ENCODE measurements at places on chromosomes 7 and 10.

- no peak for DNase-seq
Measured at GRCh38 chr10:119575506-119575905, 21.3 kb downstream of the TIAL1 start.

GRCh38 chr10:86728056-86728455, 28.4 kb upstream of the BMPR1A start:
- DNase-seq, result no peak

DNA sequence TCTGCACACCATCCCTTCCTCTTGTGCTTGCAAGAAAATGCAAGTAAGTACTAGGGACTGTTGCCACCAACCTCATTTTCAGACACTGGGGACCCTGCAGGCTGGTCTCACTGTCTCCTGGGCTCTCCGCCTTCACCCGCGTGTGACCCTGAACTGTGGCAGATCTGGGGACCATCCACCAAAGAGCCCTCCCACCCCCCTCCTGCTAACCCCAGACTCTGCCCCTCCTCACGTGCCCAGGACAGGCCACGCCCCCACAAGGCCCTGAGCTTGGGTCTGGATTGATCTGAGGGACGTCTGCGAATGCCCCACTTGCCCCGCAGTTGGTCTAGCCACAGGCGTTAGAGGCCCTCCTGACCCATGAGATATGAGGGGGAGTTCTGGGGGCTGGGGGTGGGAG, 8.1 kb downstream of the CNPY1 start:
- DNase-seq, result no peak

GRCh38 chr7:123715198-123715597, 33.6 kb downstream of the WASL start:
- no peak for DNase-seq

- no peak for DNase-seq
Measured at GRCh38 chr7:27064159-27064558, 31.6 kb downstream of the HOXA1 start.

DNA sequence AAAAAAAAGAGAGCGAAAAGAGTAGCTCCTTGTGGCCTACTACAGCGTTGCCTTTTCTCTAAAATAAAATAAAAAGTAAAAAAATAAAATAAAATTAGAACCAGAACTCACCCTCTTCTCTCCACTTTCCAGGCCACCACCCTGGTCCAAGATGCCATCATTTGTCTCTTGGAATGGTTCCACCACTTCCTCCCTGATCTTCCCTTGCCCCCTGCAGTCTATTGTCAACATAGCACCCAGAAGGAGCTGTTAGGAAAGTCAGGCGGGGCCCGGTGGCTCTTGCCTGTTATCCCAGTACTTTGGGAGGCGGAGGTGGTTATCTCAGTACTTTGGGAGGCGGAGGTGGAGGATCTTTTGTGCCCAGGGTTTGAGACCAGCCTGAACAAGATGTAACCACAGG, 7.6 kb upstream of the GRID2IP start:
- DNase-seq, result no peak

- DNase-seq, result no peak
Measured at GRCh38 chr7:20299647-20300312, 30.9 kb upstream of the ITGB8 start.

GRCh38 chr7:100892364-100893317, 3.0 kb downstream of the ACHE start:
- DNase-seq, result no peak

GRCh38 chr7:30848121-30848855, 63.4 kb upstream of the AQP1 start:
- no peak for DNase-seq

DNA sequence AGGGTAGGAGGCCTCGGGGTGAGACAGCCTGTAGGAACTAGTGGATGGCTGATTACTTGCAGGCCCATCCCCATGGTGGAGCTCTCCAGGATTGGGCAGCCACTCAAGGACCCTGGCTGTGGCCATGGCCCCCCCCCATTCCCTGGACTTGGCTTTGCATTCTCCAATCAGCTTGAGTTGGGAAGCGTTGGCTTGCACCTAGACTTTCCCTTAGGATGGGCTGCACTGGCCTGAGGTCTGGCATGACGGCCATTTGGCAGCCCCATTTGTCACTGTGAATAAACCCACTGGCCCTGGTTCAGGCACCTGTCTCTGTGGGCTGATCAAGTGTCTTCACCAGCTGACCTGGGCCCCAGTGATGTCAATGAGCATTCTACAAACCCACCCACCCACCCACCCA, 41.4 kb downstream of the RAMP3 start:
- DNase-seq, result no peak

DNA sequence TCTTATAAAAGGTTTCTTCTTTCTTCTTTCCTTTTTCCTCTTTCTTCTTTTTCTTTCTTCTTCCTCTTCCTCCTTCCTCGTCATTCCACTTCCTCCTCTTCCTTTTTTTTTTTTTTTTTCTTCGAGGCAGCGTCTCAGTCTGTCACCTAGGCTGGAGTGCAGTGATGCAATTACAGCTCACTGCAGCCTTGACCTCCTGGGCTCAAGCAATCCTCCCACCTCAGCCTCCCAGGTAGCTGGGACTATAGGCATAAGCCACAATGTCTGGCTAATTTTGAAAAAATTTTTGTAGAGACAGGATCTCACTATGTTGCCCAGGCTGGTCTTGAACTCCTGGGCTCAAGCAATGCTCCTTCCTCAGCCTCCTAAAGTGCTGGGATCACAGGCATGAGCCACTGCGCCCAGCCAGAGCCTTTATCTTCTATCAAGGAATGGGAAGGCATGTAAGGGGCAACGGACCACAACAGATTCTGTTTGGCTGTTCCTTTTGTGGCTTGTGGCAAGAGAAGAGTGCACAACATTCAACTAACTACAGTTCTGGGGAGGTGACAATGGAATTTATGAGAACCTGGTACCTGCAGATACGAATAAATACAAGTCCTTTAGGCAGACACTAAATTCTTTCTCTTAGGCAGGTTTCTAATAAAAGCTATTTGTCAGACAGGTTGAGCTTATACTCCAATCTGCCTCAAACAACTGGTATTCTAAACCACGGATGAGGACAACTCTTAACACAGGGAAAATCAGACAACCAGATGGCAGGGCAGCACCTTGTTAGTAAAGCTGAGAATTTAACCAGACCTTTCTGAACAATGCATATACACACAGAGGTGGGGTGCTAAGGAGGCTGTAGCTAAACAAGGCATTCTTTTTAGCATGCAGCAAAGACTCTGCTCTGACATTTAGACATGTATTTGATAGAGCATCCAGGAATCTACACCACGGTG, 100.3 kb downstream of the DOCK4 start:
- no peak for DNase-seq

- DNase-seq, result no peak
Measured at GRCh38 chr10:61882621-61883370, 18.7 kb upstream of the ARID5B start.

GRCh38 chr10:47339186-47339735, 8.9 kb upstream of the RBP3 start:
- no peak for DNase-seq

- no peak for DNase-seq
Measured at GRCh38 chr10:127216274-127216673, 19.9 kb upstream of the INSYN2A start.

- DNase-seq, result peak; percentile 24
Measured at GRCh38 chr7:2399848-2400587, 3.4 kb upstream of the CHST12 start.

DNA sequence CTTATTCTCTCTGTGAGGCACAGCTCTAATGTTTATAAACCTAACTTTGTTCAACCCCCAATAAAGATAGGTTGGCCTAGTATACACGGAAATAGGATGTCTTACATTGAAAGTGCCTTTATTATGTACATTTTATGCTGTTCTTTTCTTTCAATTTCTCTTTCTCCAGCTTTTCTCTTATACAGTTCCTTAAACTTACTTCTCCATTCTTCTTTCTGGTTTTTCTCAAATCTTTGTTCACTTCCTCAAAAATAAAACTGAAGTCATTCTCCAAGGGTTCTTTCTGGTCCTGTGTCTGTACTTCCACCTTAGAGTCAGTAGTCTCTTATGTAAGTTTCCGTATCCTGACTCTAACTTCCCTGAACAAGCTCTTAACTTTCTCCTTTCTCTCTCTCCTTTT, 29.2 kb upstream of the NAMPT start:
- no peak for DNase-seq

GRCh38 chr10:69895759-69896158, 94.1 kb downstream of the COL13A1 start:
- no peak for DNase-seq

DNA sequence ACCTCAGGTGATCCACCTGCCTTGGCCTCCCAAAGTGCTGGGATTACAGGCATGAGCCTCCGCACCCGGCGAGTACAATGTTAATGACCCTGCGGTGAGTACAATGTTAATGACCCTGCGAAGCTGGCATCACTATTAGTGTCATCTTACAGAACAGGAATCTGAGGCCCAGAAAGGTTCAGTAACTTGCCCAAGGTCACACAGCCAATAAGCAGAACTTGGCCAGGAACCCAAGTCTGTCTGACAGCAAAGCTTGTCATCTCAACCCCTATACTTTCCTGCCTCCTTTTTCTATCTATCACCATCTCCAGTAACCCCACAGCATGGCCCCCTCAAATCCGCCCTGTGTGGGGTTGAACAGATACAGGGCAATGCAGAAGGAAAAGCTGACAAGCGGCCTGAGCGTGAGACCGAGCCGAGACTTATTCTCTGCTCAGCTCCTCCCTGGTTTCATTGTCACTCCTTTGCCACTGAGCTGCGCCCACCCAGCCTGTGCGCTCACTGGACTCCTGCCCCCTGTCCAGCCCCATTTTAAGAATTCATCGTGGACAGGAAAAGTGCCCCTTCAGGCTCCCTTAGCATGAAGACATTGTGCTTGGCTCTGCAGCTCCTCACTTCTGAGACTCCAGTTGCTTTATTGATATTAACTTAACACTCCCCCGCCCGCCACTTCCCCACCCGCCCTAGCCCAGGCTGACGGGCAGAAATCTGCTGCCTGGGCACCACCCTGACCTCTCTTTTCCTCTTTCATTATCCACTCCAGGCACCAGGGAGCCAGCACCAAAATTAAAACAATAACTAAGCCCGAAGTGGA, 58.1 kb upstream of the LBX1 start:
- DNase-seq, result no peak

DNA sequence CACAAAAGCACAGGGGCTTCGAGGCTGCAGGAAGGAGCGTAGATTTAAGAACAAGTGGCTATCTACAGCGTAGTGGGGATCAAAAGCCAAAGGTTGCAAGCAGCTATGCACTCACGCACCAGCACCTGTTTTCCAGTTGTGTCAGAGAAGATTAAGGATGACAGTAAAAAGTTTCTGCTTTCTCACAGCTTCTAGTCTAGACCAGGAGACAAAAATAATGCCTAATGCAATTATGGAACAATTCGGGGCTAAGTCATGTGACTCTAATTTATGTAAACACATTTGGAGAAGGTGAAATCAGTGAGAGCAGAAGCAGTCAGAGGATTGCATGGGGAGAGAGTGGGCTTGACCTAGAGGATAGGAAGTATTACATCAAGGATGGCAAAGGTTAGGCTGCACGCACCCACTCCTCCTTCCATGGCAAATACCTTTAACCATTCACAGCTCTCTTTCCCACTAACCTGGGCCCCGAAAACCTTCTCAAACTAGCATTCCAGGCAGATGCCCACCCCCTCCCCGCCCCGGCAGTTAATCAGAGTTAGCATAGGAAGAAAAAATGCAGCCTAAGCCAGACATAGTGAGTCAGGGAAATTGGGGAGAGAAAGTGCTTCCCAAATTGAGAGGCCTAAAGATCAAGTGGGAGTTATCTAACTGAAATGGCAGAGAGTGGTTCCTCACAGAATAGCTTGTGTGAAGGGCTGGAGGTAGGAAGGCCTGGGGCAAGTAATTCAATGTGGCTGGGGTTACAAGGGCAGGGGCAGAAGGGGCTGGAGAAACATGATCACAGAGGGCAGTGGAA, 48.2 kb upstream of the GPAM start:
- no peak for DNase-seq

- no peak for DNase-seq
Measured at GRCh38 chr10:47350671-47351640, 2.8 kb downstream of the RBP3 start.

DNA sequence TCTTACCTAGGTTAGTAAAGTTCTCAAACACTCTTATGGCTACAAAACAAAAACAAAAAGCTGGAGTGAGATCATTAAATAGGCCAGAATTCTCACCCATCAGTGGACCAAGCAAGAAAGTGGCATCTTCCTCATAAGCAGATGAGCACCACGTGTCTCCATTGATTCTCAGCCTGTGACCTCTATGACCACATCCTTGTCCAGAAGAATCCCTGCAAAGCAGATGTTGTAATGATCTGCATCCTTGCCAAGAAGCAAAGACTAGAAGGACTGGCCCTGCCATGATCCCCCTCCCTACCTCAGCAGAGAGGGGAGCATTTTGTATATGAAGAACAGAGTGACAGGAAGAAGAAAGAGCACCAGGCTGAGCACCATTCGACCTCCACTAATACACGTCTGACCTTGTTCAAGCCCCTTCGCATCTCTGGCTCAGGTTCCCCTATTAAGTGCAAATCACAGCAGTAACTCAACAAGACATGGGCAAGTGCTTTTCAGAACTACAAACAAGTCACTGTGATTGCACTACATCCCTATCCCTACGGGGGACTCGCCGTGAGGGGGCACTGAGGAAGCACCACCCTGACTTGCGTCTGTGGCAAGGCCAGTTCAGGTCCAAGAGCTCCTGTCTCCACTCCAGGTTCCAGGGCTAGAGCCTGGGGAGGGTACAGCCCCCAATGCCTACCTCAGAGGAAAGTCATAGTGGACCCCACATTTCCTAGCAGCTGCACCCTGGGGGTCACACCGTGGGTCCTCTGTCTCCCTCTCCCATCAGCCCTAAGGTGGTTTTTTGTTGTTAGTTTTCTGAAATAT, 22.2 kb upstream of the RASSF4 start:
- DNase-seq, result no peak

- DNase-seq, result no peak
Measured at GRCh38 chr7:93145354-93145753, 2.8 kb downstream of the SAMD9L start.

GRCh38 chr10:120989996-120990598, 138.9 kb downstream of the WDR11 start:
- no peak for DNase-seq

DNA sequence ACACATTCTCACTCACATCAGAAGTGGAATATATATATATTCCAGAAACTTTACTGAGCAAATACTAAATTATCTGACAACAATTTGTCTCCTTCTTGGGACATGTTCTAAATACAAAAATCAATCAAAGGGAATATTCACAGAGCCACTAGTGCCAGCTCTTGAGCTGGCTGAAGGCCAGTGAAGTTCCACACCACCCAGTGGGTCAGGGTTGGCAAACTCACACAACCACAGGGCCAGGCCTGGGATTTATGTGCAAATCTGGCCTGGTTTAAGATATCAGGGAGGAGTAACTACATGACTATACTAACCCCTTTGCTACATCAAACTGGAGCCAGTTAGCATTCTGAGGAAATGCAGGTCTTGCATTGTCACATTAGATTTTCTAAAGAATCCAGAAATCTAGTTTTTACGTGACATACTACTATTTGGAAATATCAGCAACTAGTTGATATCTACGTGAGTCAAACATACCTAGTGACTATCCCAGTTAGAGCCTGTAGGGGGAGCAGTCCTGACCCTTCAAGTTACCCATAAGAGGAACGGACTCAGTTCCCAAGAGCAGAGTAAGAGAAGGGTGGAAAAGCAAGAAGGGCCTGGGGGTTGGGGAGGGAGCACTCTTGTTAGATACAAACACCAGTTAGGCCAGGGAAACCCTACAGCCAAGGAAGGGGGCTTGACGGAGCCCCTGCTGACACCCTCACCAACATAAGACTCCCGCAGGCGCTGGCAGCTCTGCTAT, 600.4 kb downstream of the KCNMA1 start:
- DNase-seq, result no peak

GRCh38 chr10:95284807-95285206, 6.0 kb downstream of the PDLIM1 start:
- DNase-seq, result no peak
